ENCODE measurements at places on chromosomes 1 and 21.

DNA sequence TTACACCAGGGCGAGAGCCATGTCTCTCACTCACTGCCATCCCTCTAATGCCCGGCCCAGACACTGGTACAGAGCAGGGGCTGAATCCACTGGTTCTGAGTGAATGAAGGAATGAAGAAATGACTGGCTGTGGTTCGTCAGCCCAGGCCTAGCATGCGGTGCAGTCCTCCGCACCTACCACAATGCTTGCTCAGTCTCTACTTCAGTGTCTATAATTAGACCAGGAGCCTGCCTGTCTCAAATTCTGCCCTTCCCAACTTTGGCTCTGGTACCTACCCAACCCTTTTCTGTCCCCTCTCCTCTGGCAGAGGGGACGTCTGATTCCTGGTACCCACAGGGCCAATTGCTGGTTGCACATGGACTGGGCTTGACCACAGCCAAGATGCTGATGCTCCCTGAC is 118.2 kb upstream of the GRIK3 start:
- peaks cover 78% of the 10 kb centered on the region for H3K27me3 ChIP-seq
- no peak overlapping the region for H3K4me3 ChIP-seq
- no peak overlapping the region for H3K27ac ChIP-seq
- no peaks in the 10 kb centered on the region for H3K4me1 ChIP-seq

- no peaks in the 10 kb centered on the region for H3K4me1 ChIP-seq
- no peak overlapping the region for H3K27ac ChIP-seq
- no peak overlapping the region for H3K4me3 ChIP-seq
- no peak for DNase-seq
- no peaks in the 10 kb centered on the region for H3K27me3 ChIP-seq
- no peaks in the 10 kb centered on the region for H3K36me3 ChIP-seq
Measured at GRCh38 chr1:54643736-54644135, 2.1 kb downstream of the MROH7 start.

DNA sequence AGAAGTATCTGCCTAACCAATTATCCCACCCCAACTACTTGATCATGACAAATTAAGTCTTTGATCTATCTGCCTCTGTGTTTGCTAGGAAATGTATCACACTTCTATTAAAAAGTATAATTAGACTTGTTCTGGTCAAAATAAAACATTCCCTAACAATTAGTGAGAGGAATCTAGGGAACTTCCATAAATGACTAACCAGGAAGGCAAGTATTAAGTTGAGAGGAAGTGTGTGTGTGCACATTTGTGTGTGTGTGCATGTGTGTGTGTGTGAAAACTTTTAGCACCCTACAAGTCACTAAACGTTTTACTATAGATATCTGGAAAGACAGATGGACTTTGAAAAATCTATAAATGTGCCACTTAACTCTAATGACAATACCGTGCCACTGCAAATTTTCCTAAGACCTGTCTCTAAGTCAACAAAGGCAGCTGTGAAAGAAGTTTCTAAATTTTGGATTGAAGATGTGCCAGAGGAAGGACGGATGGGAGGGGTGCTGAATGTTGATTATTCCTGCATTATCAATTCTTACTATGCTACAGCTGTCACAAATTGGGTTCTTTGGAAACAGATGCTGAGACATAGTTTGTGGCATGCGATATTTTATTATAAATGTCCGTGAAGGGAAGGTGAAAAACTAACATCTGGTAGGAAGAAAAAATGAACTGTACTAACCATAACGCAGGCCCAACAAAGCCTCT is 567.1 kb downstream of the PTPRC start:
- H3K36me3 ChIP-seq: no peaks in the 10 kb centered on the region
- DNase-seq: no peak
- no peak overlapping the region for H3K4me3 ChIP-seq
- H3K27me3 ChIP-seq: no peaks in the 10 kb centered on the region
- no peaks in the 10 kb centered on the region for H3K4me1 ChIP-seq

- H3K4me1 ChIP-seq: no peaks in the 10 kb centered on the region
- peaks cover 5% of the 10 kb centered on the region for H3K27me3 ChIP-seq
- peak; percentile 75 for DNase-seq
- H3K27ac ChIP-seq: no peak overlapping the region
- no peaks in the 10 kb centered on the region for H3K36me3 ChIP-seq
Measured at GRCh38 chr1:90721210-90722194, 4.4 kb upstream of the BARHL2 start.

DNA sequence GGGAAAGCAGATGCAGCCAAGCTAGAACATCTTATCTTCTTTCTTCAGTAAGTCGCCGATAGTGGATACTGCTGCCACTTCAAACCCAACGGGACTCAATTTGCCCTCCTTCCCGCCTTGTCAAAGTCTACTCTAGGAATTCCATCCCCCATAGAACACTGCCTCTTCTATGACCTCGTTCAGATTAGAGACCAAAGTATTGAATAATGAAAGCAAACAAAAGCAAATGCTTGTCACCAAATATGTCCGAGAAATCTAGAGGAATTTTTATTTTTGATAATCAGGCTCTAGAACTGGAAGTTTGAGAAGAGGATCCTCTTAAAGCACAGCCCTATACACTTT is 853 bp upstream of the RRAGC start:
- H3K4me1 ChIP-seq: peaks cover 14% of the 10 kb centered on the region

- no peaks in the 10 kb centered on the region for H3K4me1 ChIP-seq
- no peaks in the 10 kb centered on the region for H3K36me3 ChIP-seq
- no peak overlapping the region for H3K4me3 ChIP-seq
- no peak overlapping the region for H3K27ac ChIP-seq
- no peak for DNase-seq
- no peaks in the 10 kb centered on the region for H3K27me3 ChIP-seq
Measured at GRCh38 chr1:32733582-32734321, 31.2 kb upstream of the SYNC start.

DNA sequence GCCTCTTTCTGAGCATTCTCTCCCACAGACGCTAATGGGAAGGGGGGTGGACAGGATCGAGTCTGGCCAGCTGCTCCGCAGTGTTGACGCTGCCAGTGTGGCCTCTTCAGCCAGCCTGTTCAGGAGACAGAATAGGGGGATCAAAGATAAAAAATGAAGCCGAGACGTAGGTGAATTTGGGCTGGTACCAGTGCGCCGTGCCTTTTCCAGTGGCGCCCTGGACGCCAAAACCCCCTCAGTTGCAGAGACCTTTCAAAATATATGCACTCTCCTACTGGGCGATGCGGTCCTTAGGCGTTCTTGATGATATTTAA is 1.1 kb downstream of the TTC3 start:
- H3K4me1 ChIP-seq: peaks cover 13% of the 10 kb centered on the region
- DNase-seq: no peak
- peak overlapping the region; percentile 84 for H3K4me3 ChIP-seq
- no peaks in the 10 kb centered on the region for H3K36me3 ChIP-seq
- no peaks in the 10 kb centered on the region for H3K27me3 ChIP-seq

GRCh38 chr1:44312399-44313196 is 42.5 kb downstream of the ERI3 start:
- H3K4me1 ChIP-seq: no peaks in the 10 kb centered on the region
- H3K27me3 ChIP-seq: no peaks in the 10 kb centered on the region
- H3K27ac ChIP-seq: no peak overlapping the region
- H3K36me3 ChIP-seq: no peaks in the 10 kb centered on the region

DNA sequence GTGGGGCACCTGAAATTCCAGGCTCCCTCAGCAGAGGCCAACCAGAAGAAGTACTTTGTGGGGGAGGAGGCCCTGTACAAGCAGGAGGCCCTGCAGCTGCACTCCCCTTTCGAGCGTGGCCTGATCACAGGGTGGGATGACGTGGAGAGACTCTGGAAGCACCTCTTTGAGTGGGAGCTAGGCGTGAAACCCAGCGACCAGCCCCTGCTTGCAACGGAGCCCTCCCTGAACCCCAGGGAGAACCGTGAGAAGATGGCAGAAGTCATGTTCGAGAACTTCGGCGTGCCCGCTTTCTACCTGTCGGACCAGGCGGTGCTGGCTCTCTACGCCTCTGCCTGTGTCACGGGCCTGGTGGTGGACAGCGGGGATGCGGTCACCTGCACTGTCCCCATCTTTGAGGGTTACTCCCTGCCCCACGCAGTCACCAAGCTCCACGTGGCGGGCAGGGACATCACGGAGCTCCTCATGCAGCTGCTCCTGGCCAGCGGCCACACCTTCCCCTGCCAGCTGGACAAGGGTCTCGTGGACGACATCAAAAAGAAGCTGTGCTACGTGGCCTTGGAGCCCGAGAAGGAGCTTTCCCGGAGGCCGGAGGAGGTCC is 634 bp downstream of the ACTRT2 start:
- no peak overlapping the region for H3K27ac ChIP-seq
- H3K4me1 ChIP-seq: no peaks in the 10 kb centered on the region
- H3K27me3 ChIP-seq: peaks cover 79% of the 10 kb centered on the region
- DNase-seq: no peak

DNA sequence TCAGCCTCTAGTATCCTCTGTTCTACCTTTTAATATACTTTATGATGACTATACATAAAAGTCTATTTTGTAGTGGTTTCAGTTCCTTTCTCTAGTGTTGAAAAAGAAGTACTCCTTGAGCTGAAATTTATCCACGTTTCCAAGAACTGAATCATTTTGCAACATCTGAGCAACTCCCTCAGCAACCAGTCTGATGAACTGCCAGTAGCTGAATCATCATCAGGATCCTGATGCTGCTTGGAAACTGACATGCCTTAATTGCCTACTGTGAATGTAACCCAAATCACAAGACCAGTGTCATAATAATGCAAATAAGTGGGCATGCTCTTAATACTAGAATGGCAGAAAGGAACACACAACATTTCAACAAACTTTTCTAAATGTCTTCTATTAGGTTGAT is 103.3 kb downstream of the CYYR1 start:
- H3K4me3 ChIP-seq: no peak overlapping the region
- H3K4me1 ChIP-seq: no peaks in the 10 kb centered on the region
- H3K27ac ChIP-seq: no peak overlapping the region
- H3K27me3 ChIP-seq: no peaks in the 10 kb centered on the region
- DNase-seq: no peak

GRCh38 chr1:202959276-202959620 is 1.1 kb upstream of the ADIPOR1 start:
- H3K27me3 ChIP-seq: no peaks in the 10 kb centered on the region
- no peak overlapping the region for H3K27ac ChIP-seq
- peaks cover 18% of the 10 kb centered on the region for H3K4me1 ChIP-seq
- H3K36me3 ChIP-seq: no peaks in the 10 kb centered on the region
- DNase-seq: no peak
- H3K4me3 ChIP-seq: no peak overlapping the region

DNA sequence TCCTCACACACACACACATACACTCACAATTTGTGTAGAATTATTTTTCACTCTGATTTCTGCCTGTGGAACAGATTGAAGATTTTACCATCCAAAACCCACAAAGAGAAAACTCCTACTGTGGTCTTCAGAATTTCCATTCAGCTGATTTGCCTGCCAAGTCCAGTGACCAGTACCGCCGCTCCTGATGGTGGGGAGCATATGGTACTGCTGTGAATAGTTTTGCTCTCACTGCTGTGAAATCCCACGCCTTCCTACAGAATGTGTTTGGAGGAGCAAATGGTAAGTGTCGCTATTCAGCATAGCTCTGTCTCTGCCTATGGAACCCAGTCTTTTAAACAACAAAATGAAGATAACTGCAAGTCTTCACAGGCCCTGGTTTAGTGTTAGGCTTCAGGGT is 629.5 kb downstream of the LMO4 start:
- H3K27me3 ChIP-seq: no peaks in the 10 kb centered on the region
- no peaks in the 10 kb centered on the region for H3K36me3 ChIP-seq
- H3K27ac ChIP-seq: no peak overlapping the region
- H3K4me1 ChIP-seq: peaks cover 7% of the 10 kb centered on the region
- H3K4me3 ChIP-seq: no peak overlapping the region

GRCh38 chr21:18840239-18840638 is 436.7 kb upstream of the TMPRSS15 start:
- peak; percentile 72 for DNase-seq
- no peak overlapping the region for H3K27ac ChIP-seq
- H3K27me3 ChIP-seq: no peaks in the 10 kb centered on the region
- no peaks in the 10 kb centered on the region for H3K4me1 ChIP-seq
- no peak overlapping the region for H3K4me3 ChIP-seq
- H3K36me3 ChIP-seq: no peaks in the 10 kb centered on the region

GRCh38 chr1:21280482-21280881 is 9.8 kb downstream of the ECE1 start:
- H3K27ac ChIP-seq: no peak overlapping the region
- no peak overlapping the region for H3K4me3 ChIP-seq
- DNase-seq: no peak
- no peaks in the 10 kb centered on the region for H3K27me3 ChIP-seq

DNA sequence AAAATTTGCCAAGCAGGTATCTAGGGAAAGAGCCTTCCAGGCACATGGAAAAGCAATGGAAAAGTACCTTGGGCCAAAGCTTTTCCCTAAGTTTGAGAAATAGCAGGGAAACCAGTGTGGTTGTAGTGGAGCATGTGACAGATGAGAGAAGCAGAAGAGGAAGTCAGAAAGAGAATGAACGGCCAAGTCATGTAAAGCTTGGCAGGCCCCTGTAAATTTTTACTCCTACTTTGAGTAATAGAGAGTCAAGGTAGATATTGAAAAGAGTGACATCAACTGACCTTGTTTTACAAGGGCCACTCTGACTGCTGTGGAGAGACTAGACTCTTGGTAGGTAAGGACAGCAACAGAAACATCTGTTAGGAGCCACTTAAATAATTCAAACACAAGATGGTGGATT is 180.9 kb upstream of the PRMT6 start:
- H3K4me3 ChIP-seq: no peak overlapping the region
- no peak overlapping the region for H3K27ac ChIP-seq
- H3K4me1 ChIP-seq: 0 out of 2 replicates have a peak, but pooled peaks cover 2% of the 10 kb centered on the region
- H3K36me3 ChIP-seq: no peaks in the 10 kb centered on the region
- no peak for DNase-seq
- no peaks in the 10 kb centered on the region for H3K27me3 ChIP-seq

GRCh38 chr1:201254625-201255478 is 28.5 kb upstream of the PKP1 start:
- no peak overlapping the region for H3K4me3 ChIP-seq
- H3K27me3 ChIP-seq: peaks cover 7% of the 10 kb centered on the region
- H3K27ac ChIP-seq: no peak overlapping the region
- no peaks in the 10 kb centered on the region for H3K4me1 ChIP-seq
- peak; percentile 57 for DNase-seq

- H3K27me3 ChIP-seq: no peaks in the 10 kb centered on the region
- H3K36me3 ChIP-seq: no peaks in the 10 kb centered on the region
- no peak for DNase-seq
- H3K4me1 ChIP-seq: no peaks in the 10 kb centered on the region
Measured at GRCh38 chr1:81921344-81921743, 120.6 kb downstream of the ADGRL2 start.

DNA sequence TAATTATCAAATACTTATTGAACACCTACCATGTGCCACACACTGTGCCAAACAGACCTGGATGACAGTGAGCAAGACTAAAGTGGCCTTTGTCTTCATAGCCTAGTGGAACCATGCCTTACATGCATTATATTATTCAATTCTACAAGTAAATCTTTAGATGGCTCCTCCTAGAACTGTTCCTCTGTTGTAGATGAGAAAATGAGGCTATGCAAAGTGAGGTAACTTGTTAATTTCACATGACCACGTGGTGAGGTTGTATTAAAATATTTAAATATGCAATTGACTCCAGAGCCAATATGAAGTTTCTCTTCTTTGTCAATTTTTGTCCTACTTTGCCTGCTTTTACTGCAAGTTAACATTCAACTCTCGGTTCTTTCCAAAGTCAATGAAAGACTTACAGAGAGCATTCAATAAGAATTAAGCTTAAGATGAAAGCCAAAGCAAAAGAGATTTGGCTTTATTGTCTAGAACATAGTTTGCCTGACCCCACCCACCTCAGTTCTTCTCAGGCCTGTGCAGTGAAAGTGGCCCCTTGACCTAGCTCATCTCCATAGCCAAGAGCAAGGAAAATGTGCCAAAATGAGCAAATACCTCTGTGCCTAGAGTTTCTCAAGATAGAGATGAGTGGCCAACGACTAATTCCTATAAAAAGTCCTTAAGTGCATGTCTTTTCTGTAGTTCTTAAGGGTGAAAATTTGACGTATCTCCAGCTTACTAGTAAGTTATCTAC is 263.2 kb upstream of the NFIA start:
- no peaks in the 10 kb centered on the region for H3K36me3 ChIP-seq
- no peak overlapping the region for H3K4me3 ChIP-seq

Data from MM.1S (cell line).